ENCODE measurements at places on chromosomes 1 and 21.

DNA sequence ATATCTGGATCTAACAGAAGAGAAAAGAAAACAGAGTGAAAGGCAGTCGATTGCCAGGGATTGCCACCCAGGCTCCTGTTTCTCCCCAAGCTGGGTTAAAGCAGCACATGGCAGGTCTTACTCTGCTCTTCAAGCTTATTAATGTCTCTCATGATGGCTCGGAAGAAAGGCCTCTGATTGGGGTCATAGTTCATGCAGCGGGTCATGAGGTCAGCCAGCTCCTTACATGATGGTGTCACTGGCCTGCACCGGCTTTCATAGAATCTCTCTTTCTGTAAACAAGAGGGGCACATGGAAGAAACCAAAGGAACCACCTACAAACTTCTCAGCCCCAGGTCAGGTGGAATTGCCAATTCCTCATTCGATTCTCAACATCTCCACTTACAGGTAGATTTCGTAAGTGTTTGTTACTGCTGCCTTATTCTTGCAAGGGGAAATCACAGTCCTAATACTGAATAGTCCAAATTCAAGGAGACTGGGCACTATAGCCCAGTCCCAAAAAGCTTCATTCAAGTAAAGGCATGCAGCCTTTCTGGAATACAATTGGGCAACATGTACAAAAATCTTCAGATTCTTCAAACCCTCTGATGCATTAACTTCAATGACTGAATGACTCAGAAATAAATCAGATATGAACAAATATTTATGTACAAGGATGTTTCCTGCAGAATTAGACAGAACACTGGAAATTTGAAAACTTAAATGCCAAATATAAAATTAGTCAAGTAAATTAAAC, 96.6 kb downstream of the RAVER2 start:
- DNase-seq: no peak

DNA sequence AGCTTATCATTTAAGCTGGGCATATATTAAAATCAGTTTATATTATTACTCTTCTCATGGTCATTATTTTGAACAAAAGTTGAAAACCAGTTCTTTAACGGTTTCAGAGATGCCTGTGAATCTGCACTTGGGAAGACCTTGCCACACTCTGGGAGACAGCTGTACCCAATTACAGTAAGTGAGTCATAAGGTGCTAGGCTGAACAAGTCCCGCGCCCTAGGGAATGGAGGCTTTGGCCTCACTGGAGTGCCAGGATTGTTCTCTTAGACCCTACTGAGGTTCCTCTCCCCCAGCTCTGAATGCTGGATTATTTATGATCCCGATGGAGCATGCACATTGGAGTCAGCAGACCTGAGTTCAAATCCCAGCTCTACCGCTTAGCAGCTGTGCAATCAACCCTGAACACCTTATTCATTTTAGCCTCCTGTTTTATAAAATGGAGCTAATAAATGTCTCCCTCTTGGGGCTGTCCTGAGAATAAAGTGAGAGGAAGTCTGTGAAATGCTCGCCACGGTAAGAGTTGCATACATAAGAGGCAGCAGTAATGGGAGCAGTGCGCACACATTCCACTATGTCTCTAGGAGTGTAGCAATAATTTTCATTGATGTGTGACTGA, 266.2 kb downstream of the FOXD2 start:
- DNase-seq: no peak

- no peak for DNase-seq
Observed at GRCh38 chr1:156959414-156959813, 39.0 kb downstream of the LRRC71 start.

DNA sequence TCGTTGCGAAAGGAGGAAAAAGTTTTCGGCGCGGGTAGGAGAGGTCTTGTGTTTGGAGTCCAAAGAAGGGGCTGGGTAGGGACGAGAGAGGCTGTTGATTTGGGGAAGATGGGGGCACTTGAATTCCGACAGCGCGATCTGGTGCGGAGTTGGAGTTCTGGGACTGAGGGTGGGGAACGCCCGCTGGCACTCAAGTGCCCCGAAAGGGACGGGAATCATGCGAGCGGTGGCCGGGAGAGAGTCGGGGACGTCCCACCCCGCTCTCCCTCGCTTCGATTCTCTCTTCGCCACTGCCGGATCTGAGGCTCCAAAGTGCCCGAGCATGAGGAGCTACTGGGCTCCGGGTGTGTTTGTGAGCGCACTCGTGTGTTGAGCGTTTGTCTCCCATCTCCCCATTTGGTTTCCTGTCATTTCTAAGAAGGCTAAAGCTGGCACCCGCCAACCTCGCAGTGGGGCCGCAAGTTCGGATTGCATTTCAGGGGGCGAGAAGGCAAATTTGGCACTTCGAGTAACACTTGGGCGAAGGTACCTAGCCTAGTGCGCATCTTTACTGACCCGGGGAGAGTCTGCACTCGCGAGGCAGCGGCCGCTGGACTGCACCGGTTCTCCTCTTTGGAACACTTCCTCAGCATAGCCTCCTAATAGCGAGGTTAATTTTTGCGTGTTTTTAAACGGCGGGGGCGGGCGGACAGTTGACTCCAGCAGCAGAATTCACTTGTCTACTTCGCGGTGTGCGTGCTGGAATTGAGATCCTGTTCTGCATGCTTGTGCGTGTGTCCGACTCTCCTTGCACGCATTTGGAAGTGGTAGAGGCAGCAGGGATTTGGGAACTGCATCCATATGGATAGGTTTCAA, 1.2 kb downstream of the CHRM3 start:
- DNase-seq: peak; percentile 46
